Muscle of leg (tissue), 16 donors: ENCODE measurements at places on chromosomes 7 and 10.

DNA sequence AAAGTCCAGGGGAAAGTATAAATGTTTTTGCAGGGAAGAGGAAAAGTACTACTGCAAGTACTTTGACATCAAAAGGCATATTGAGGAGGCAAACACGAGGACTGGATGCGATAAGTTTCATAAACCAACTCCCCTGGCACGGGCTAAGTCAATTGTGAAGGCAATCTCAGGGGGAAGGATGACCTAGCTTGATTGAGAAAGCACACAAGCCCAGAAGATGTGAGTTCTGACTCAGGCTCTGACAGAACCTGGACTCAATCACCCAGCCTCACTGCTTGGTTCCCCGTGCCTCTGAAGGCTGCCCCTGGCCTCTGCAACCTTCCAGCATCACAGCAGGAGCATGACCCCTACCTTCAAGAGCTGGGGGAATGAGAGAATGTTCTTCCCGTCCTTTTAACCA lies 93.2 kb upstream of the ZNF438 start:
- no peak for DNase-seq

DNA sequence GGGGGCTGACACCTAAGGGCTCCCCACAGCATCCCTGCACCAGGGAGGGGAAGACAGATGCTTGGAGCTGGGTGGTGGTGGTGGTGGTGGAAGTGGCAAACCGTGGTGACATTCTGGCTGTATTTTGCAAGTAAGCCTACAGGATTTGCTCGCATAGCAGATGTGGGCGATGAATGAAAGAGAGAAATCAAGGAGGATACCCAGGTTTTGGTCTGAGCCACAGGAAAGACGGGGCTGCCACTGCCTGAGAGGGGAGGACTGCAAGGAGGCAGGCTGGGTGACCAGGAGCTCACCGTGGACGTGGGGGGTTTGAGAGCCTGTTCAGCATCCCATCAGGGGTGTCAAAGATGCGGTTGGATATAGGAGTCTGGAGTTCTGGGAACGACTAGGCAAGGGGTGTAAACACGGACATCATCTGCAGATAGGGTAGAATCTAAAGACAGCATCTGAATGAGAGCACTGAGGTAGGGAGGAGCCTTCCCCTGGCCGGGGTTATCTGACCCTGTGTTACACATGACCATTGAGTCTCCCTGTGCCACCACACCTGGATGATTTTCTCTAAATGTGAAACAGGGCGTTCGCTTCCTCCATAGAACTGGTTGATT lies 49.7 kb downstream of the TSPAN15 start:
- DNase-seq, result no peak

DNA sequence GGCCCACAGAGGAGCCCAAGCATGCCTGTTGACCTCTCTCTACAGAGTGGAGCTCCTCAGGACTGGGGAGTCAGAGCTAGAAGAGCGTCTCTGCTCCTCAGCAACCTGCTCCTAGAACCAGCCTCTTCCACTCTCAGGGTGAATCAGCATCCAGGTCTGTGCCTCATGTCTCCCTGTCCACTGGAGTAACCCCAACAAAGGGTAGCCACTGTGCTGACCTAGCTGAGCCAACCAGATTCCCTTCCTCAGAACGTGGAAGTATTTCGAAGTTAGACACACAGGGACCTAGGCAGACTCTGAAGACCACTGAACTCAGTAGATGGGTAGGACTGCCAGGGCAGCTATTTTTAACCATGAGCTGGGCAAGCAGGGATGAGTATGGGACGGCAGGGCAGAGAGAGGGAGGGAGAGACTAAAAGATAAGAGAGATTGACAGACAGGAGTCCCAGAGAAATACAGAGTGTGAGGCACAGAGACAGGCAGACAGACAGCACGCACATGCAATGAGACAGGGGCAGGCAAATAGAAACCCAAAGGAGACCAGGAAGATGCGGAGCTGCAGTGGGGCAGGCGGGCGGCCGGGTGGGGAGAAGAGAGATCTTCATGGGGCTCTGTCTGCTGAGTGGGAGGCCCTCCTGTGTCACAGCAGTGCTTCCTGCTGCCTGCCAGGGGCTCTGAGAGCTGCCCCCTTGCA lies 56.7 kb downstream of the OSBPL3 start:
- DNase-seq, result no peak

DNA sequence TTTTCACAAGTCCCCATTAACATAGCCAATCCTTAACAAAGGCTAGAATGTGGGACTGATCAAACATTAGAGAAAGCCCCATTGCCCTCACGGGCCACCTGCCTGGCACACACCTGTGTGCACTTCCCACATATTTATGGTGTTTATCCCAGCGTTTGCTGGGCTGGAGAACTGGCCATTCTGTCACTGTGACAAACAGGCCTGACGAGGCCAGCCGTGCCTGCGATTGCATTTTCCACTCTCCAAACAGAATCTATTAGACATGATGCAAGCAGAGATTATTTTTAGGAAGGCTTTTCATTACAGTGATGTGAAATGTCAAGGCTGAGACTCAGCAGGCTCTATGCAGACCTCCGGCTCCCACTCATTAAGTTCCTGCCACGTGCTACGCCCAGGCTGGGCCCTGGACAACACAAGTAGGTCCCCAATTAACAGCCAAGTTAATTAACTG lies 20.4 kb downstream of the PTPRN2 start:
- no peak for DNase-seq

GRCh38 chr7:127514499-127514898 lies 70.9 kb downstream of the GCC1 start:
- peak; percentile 42 for DNase-seq
